ENCODE measurements at places on chromosomes 5 and 9.

DNA sequence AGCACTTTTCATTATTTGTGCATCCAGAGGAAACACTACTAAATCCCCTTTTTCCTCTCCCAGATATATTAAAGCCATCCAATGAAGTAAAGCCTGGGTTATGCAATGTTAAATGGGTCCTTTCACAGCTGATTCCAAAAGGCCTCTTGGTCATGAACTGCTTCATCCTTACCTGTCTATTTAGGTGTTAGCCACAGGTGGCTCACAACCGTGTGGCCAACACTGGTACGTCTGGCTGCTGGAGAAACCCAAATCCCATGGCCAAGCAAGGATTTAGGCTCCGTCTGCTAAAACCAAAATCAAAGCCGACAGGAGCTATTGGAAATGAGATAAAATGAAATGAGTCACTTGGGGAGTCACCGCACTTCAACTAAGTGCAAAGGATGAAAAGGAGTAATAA lies 193.9 kb downstream of the ADCY2 start:
- no peak for DNase-seq

GRCh38 chr9:886886-887285 lies 45.4 kb downstream of the DMRT1 start:
- DNase-seq, result no peak

DNA sequence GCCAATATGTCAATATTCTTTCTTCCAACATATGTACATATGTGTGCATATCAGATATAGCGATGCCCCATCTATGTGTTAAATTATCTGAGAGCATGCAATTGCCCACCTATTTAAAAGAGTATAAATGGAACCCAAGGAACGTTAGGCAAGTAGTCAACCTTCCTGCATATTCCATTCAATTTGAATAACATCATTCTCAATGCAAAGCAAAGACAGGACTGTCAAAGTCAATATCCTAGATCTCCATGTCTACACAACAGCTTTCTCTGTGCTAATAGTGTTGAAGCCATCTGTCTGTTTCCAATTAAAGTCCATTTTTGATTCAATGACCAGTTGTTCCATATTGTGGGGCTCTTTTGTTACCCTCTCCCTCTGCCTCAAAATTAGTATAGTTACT lies 85.3 kb upstream of the COX7C start:
- no peak for DNase-seq

- DNase-seq, result no peak
These were observed 104.6 kb downstream of the PRR16 start for GRCh38 chr5:120568711-120569110.

DNA sequence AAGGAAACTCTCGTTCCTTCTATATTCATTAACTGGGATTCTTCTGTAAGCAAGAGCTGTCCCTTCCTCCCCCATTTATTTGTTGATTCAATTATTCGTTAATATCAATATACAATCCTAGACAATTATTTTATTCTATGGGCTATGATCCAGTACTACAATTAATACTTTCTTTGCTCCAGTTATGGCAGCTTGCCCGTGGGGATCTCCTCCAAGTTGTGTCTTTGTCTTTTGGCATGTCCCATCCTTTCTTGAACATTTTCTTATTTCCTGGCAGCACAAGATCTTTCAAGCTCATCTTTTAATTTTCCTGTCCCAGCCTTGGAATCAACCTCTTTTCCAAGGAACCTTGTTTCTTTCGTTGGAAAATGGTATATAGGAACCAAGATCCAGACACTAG lies 249.3 kb downstream of the GAS1 start:
- no peak for DNase-seq

GRCh38 chr5:43078956-43079355 lies 38.8 kb upstream of the ANXA2R start:
- no peak for DNase-seq

GRCh38 chr5:14440223-14440581 lies 141.4 kb upstream of the OTULINL start:
- DNase-seq, result no peak

GRCh38 chr5:131932235-131932634 lies 13.2 kb downstream of the MEIKIN start:
- DNase-seq, result no peak
